ENCODE measurements at places on chromosomes 5 and 9.

- no peak for DNase-seq
Observed at GRCh38 chr5:154593071-154593470, 115.0 kb upstream of the HAND1 start.

DNA sequence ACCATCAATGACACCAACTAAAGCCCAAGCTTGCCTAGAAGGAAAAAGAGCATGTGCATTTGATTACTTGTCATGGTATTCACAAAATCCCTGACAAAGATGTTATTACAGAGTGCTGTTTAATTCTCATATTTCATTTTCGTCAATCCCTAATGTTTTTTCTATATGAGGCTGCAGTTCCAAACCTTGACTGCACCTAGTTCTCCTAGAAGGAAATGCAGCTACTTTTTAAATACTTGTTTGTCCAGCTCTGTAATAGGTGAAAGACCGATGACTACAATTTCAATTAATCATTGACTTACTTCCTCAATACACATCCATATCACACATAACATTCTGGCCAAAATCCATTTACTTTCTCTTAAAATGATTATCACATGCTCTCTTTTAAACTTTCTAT, 28.1 kb downstream of the CEMIP2 start:
- no peak for DNase-seq

GRCh38 chr5:148853868-148854267, 27.5 kb downstream of the ADRB2 start:
- no peak for DNase-seq

- DNase-seq: peak; percentile 59
Observed at GRCh38 chr9:125428060-125428901, 166.7 kb downstream of the GAPVD1 start.

DNA sequence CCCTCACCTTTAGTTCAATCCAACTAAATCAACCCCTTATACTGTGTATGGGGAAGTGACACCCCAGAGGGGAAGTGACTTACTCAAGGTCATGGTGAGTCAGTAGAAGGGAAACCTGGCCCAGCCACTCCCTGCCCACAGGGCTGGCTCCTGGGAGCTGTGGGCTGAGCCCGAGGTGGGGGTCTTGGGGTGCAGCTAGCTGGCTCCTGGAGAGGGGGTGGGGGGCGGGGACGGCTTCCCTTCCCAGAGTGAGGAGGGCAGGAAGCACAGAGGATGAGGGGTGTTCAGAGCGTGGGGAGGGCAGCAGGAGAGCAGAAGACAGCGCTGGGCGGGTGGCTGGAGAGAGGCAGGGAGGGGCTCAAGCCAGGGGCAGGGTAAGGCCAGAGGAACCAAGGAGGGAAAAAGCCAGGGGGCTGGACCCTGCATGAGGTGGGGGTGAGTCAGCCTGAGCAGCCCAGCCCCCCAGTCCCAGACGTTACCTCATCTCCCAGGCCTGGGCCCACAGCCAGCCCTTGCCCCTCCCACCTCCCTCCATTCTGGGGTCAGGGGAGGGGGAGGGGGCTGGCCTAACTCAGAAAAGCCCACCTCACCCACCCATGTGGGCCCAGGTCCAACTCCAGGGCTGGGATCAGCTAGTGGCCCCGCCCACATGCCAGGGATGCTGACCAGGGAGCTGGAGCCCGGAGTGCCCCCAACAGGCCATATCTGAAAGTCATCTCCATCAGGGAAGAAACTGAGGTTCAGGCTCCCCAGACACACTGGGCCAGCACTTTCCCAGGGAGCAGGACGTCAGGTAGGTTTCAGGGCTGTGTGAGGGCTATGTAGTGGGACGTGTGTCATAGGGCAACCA, 2.8 kb downstream of the PDLIM7 start:
- DNase-seq: peak; percentile 63

DNA sequence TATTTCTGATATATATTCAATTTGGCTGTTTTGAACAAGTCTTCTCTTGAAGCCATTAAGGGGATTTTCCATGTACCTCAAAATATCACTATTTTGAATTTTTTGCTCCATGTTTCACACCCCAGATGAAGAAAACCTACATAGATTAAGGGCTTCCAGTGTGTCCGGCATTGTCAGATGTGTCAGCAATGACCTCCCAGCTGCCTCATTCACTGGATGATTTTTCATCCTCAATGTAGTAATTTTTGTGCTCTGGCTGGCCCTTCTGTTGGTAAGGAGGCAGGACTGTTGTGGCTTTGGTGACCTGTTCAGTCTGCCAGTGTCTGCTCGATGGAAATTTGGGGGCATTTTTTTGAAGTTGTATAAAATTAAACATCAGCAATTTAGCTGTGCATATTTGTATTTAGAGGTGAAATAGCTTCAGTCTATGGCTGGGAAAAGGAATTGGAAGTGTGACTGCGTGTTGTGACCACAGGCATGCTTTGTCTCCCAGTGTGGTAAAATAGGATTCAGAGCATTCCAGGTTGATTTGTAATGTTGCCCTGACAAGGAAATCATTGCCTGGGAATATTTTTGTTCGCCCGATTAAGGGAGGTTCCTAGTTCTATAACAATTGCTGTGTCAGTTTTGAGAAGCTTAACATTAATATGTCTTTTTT, 312.4 kb downstream of the ARHGEF28 start:
- DNase-seq: no peak

GRCh38 chr5:68648944-68649857, 433.6 kb downstream of the PIK3R1 start:
- no peak for DNase-seq

- peak; percentile 88 for DNase-seq
Observed at GRCh38 chr9:123387686-123388085, 31.7 kb downstream of the CRB2 start.
